Right cardiac atrium (tissue), 5 donors: ENCODE measurements at places on chromosomes 6 and 20.
A peak's percentile ranks its signal among the peaks of the same experiment; 100 is the strongest.

GRCh38 chr20:9227896-9228615 lies 159.2 kb downstream of the PLCB4 start:
- no peak for DNase-seq

DNA sequence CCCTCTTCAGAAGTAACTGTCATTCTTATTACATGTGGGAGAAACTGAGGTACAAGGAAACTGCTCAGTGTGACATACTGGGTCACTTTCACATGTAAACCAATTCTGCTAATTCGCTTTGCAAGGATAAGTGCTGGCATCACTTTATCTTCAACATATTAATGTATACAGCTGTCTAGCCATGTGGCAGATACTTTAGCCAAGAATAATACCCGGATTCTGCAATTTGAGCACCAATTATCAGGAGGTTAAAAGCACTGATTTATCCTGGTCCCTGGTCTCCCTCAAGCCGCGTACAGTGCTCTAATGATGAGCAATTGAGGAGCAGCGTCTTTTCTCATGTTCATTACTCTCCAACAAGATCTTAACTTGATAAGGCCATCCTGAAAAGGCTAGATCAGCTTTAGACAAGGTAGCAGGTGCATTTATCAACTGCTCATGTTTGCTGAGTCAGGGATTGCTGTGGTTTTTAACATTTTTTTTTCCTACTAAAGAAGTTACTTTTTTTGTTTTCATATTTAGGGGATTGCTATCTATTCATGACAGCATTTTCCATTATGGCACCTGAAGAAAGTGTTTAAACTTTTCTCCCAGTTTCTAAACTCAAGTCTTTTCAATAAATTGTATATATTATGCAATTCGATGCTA lies 1066.3 kb upstream of the MAP3K7 start:
- DNase-seq: no peak

GRCh38 chr20:35883778-35884540 lies 70.3 kb downstream of the SCAND1 start:
- DNase-seq: peak; percentile 81

DNA sequence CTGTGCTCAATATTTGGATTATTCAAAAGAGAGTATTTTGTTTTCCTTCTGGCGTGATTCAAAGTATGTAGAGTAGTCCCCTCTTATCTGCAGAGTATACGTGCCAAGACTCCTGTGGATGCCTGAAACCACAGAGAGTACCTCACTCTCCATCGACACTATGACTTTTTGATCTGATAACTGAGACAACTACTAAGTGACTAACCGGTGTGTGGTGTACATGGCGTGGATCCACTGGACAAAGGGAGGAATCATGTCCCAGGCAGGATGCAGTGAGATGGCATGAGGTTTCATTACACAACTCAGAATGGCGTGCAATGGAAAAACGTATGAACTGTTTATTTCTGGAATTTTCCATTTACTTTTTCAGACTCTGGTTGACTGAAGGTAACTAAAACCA lies 112.2 kb upstream of the PDE7B start:
- DNase-seq: no peak

- DNase-seq: peak; percentile 50
Observed at GRCh38 chr6:47195011-47195650, 114.6 kb downstream of the TNFRSF21 start.

- DNase-seq: no peak
Observed at GRCh38 chr20:22248051-22248667, 336.2 kb downstream of the FOXA2 start.
